Activated CD4-positive, alpha-beta T cell treated with anti-CD3 and anti-CD28 coated beads for 48 hours (primary cell): ENCODE measurements at places on chromosomes 2 and 18.

- DNase-seq, result peak; percentile 81
Measured at GRCh38 chr2:230416061-230416721, at the start of gene SP100. SP100 (plus strand) TSS chr2:230416201; CDS start chr2:230416297, 96 bp downstream.

- no peak for DNase-seq
Measured at GRCh38 chr2:33488715-33489540, 12.5 kb downstream of the RASGRP3 start.

GRCh38 chr2:171390941-171391516, 42.8 kb downstream of the METTL8 start:
- peak; percentile 38 for DNase-seq

GRCh38 chr2:45653122-45653913, 1.8 kb downstream of the PRKCE start:
- no peak for DNase-seq

DNA sequence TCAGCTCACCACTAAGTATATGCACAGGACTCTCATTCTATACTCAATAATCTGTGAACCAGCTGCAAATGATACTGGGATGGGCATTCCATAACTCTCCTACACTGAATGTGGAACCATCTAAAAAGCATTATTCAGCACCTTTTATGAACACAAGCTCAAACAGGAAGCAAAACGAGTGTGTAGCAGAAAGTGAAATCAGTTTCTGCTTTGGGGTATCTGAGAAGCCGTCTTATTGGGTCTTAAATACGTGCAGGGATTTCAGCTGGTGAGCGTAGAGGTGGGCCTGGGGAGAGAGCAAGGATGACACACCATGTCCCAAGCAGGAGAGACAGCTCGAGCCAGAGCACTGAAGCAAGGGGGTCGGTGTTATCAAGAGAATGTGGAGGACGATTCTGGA, 120.0 kb upstream of the TTN start:
- DNase-seq, result no peak

GRCh38 chr2:200422532-200423261, 87.2 kb downstream of the KCTD18 start:
- DNase-seq, result no peak

GRCh38 chr18:63073481-63073880, 246.1 kb downstream of the BCL2 start:
- peak; percentile 34 for DNase-seq

DNA sequence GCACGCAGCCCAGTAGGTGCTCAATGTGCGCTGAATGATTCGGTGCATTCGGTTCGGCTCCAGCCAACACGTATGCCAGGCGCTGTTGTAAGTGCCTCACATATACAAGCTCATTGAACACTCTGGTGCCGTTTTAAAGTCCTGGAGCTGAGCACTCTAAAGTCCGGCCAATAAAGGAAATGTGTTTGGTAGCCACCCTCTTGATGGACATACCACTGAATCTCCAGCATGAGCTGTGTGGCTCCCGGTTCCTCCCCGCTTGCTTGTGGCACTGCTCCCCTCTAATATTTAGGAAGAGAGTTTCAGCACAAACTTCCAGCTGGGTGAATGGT, 112.1 kb downstream of the MCFD2 start:
- no peak for DNase-seq

DNA sequence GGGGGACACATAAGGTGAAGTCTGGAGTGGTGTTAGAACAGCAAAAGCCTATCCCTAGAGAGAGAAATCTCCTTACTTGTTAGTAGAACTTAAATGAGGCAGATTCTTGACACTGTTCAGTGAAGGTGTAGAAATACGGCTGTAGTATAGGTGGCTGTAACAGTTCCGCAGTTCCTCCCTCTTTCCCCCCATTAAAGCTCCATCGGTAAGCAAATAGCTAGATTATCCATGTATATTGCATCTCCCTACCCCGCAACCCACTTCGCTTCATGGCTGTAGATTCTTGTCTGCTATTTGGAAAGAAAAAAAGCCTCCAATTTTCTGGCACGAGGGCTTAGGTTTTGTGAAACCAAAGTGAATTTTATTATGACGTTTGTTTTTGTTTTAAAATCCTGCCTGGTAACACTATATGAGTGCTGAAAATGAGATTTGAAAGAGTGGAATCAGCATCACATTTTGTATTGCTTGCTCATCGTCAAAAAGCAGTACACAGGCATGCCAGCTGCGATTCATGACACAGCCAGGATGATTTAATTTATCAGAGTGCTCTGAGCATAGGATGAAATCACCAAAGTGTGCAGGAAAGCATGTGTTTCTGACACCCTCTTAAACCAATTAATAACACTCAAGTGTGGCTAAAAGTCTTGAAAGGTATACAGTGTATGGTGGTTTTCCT, 1.4 kb downstream of the FAM171B start:
- DNase-seq, result no peak

DNA sequence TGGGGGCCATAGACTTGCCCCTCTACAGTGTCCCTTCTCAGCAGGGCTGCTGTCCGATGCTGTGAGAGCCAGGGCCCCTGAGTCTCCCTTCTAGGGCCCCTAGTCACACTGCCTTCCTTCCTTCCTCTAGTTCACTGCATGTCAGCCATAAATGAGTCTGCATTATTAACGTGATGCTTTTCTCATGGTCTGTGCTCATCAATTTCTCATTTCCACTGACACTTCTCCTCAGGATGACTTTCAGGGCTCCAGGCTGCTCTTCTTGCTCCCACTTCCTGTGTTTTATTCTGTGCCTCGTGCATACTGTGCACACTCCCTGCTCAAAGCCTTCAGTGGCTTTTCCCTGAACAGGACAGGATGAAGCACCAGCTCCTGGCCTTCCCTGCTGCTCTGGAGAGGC, 146.5 kb downstream of the FAM210A start:
- no peak for DNase-seq

DNA sequence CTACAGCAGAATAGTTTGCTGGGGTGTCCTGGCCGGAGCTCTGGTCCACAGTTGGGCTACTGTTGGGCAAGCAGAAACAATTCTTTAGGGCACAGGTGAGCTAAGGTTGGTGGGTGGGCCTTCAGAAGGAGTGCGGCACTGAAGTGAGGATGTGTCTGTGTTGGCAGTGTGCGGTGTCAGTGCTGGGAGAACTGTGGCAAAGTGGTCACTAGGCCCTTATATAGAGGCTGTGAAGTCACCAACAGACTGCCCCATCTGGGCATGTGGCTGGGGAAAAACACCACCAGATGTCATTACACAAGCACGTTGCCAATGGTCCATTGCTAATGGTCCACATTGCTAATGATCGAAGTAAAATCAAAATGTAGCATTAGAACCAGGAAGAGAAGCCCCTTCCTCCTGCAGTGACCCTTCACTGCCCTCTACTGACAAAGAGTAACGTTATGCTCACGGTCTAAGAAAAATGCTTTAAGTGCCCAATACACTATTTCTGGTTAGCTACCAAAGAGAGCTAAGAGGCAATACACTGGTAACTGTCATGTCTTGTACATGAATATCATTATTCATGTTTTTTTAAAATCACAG, 21.3 kb downstream of the SCN1A start:
- no peak for DNase-seq

GRCh38 chr2:145060876-145061275, 541.0 kb upstream of the ZEB2 start:
- no peak for DNase-seq

DNA sequence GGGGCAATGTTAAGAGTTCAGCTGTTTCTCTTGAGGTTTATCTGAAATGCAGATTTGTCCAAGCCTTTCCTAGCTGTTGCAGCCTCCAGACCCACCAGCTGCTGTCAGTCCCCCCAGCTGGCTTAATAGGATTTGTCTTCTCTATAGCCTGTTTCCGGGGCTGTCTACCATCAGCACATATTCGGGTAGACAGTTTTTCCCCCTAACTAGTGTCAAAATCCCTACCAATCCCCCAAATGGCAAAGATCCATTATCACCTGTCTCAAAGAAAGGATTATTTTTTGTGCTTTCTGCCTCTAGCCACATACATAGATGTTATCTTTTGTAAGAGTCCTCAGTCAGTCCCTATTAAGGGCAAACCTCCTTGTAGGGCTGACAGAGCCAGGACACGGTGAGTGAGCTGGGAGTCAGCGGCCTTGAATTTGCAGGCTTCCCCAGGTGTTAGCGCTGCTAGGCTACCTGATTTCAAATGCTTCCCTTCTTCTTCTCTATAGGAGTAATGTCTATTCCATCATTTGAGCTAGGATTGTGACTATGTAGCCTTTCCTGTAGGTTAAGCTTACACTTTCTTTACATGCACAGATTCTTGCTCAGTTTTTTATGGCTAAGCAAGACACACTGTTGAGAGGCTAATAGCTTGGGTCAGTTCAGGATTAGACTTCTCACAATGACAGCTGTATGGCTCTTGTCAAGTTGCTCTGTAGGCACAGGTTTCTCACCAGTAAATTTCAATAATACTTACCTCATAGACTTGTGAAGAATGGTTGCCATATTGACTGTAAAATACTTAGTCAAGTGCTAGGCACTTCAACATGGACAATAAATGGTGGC, 171.1 kb upstream of the UNC80 start:
- DNase-seq, result no peak

- no peak for DNase-seq
Measured at GRCh38 chr18:55000529-55000928, 41.3 kb upstream of the CCDC68 start.

DNA sequence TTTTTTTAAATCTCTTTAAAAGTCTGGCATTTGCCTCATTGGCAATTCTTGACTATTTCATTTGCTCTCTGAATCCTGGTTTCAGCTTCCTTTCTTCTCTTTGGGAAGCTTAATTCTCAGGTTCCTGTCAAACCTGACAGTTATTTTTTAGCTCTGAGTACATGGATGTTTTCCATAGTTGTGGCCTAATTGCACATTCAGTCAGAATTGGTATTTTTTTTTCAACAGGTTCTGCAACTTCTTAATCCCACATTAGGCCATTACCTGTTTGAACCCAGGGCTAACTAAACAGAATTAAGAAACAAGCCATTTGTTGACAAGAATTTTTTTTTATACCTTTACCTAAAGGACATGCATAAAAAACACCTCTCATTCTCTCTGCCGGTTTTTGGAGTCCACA, 338.8 kb downstream of the SETBP1 start:
- DNase-seq, result no peak

DNA sequence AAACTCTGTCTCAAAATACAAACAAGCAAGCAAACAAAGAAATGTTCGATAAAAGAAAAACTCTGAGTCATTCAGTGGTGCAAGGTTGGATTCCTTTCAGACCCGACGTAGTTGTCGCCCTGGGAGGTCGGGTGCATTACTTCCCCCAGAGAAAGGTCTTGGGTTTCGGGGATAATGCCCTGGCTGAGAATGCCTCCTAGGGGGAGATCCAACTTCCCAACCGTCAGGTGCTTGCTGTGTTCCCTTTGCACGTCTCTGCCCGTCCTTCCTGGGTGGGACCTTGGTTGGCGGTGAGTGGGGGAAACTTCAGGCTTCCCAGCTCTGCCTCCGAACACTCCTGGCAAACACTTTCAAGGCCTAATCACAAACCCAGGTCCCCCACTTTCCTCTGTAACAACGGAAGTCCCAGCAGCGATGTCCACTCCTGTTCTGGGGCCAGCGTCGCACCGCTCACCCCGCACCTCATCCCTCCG, 609 bp downstream of the TPGS2 start:
- DNase-seq, result peak; percentile 31

GRCh38 chr18:68742206-68742605, 27.3 kb upstream of the TMX3 start:
- no peak for DNase-seq

- no peak for DNase-seq
Measured at GRCh38 chr2:118056165-118056534, 32.1 kb upstream of the INSIG2 start.

DNA sequence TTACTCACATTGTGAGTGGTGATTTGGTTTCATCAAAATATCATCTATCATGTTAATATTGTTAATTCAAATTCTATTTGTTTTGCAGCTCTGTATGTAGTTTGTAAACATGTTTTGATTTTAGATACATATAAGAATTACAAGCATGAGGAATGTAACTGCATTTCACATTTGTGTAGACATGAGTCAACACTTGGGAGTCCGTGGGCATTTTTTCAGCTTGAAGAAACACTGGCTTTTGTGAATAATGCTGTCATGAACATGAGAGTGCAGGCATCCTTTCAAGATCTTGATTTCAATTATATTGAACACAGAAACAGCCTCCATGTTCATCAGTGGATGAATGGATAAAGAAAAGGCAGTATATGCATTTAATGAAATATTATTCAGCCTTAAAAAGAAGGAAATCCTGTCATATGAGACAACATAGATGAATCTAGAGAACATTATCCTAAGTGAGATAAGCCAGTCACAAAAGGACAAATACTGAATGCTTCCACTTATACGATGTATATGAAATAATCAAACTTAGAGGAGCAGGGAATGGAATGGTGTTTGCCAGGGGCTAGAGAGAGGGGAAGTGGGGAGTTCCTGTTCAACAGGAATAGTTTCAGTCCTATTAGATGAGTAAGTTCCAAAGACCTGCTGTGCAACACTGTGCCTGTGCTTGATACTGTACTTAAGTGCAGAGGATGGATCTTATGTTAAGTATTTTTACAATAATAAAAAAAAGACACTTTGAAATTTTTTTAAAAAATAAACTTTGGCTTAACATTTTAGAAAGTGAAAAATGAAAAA, 194.9 kb downstream of the LRATD1 start:
- no peak for DNase-seq

DNA sequence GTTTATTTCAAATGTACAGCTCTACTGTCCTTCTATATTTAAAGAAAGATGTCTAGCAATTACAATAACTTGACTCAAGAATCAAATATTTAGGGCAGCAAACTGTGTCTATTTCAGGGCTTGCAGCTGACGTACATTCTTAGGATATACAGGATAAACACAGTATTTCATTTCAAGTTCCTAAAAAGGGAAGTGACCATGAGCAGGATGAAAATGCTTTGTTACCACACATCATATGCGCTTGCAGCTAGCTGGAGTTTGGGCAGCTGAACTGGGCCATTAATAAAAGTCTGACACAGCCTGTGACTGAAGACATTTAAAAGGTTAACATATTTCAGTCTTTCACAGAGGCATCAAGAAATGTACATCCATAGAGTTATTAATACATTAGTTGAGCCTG, 264.6 kb upstream of the TRIB2 start:
- no peak for DNase-seq

GRCh38 chr2:227082286-227082685, 81.7 kb downstream of the COL4A4 start:
- no peak for DNase-seq
